Activated CD4-positive, alpha-beta T cell treated with anti-CD3 and anti-CD28 coated beads, Interleukin-2, amount 50 U/mL, for 16 hours (primary cell): ENCODE measurements at places on chromosomes 1 and 21.

DNA sequence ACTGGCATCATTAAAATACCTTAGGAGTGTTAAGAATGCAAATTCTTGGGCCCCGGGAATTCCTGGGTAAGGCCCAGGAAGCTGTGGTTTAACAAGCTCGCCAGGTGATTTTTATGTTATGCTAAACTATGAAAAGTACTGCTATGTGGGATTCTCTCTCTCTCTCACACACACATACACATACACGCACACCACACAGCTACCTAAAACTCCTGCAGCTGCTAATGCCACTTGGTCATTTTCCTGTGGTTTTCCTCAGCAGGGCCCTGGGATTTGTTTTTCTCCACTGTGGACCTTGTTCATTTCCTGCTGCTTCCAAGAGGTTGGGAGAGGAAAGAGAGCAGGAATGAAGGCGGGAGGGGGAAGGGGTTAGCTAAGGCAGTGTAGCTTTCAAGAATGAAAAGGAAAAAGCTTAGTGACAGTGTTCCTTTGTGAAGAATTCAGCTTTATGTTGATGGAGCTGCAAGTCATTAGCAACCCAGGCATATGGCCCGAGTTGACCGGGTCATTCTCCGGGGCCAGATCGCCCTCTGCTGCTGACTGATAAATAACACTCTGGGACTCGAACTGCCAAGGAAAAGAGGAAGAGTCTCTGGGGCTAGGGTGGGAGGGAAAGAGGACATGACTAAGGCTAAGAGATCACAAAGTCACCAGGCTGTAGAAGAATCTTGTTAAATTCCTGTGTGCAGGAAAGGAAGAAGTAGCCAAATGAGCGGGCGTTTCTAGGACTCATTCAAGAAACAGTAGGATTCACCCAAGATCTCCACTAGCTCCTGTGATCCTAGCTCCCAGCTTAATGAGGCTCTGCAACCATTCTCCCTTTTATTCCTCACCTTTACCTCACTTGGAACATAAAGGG lies 30.5 kb upstream of the LRIG2 start:
- peak; percentile 54 for DNase-seq

- DNase-seq, result no peak
Measured at GRCh38 chr1:115006191-115006590, 23.4 kb upstream of the TSHB start.

- no peak for DNase-seq
Measured at GRCh38 chr1:173267453-173267945, 60.4 kb upstream of the TNFSF4 start.

- no peak for DNase-seq
Measured at GRCh38 chr1:177975588-177976495, 6.0 kb upstream of the SEC16B start.

GRCh38 chr1:218467101-218468072 lies 122.3 kb downstream of the TGFB2 start:
- no peak for DNase-seq

DNA sequence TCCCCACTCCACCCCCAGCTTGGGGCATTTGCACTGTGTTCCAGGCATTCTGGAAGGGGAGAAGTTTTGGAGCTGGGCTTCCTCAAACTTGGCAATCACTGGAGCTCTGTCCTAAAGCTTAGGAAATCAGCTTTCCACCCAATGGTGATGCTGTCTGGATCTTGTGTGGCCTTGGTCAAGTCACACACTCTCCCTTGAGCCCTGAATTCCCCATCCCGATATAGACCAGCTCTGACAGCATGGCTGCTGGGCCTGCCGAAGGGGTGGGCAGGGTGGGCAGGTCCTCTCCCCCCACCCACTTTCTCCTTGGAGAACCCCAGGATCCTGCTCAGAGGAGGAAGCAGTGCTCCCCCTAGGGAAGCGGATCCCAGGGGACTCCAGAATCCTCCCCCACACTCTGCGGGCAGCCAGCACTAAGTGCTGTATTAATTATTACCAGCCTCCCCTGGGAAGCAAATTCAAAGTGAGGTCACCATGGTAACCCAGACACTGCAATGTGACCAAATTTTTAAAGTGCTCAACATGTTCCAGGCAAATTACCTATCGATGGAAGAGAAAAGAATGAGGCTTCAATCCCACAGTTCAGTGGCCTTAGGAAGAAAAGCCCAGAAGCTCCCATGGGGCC lies 21.3 kb upstream of the LDLRAP1 start:
- DNase-seq, result no peak

DNA sequence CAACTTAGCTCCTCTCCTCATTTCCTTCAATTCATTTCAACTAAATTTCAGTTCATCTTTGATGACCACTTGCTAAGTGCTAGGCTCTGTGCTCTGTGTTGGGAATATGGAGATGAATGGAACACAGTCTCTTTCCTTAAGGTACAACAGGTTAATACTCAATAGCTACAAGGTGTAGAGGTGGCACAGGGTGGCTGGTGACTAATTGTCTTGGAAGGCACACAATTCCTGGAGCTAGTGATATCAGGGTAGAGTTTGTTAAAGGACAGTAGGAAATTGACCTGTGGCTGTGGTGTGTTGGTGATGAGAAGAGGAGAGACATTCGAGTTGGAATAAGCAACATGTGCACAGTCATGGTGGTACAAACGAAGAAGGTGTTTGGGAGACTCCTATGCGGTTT lies 124.9 kb downstream of the RUNX1 start:
- DNase-seq, result no peak

DNA sequence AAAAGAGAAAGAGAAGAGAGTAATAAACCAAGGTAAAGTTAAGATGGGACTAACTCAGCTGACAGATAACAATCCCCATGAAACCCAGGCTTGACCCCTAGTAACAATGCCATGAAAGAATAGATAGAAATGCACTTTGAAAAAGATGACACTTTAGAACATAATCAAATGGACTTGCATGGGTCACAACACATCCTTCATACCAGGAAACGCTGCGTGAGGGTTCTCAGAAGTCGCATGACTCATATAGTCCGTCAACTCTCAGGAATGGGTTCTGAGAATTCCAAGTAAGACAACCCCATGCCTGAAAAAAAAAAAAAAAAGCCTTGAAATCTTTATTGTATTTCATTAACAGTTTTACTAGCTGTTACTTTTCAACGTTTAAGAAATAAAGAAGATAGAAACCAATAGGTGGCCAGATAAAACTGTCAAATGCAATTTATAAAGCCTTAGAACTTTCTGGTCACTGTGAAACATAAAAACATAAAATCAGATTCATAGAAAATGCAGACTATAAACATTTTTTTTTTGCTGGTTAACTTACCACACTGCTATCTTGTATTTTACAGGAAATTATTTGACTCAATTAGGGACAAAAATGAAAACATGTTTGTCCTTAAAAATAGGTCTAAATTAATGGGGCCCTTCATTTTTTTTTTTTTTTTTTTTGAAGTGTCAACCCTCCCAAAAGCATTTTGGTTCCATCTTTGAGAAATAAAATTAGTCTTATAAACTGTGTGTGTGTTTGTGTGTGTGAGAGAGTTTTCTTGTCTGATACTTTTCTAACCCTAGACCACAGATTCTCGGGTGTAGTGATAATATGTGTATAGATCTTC lies 202.1 kb downstream of the NCAM2 start:
- peak; percentile 62 for DNase-seq

GRCh38 chr1:65904681-65905083 lies 112.0 kb downstream of the PDE4B start:
- DNase-seq, result no peak

DNA sequence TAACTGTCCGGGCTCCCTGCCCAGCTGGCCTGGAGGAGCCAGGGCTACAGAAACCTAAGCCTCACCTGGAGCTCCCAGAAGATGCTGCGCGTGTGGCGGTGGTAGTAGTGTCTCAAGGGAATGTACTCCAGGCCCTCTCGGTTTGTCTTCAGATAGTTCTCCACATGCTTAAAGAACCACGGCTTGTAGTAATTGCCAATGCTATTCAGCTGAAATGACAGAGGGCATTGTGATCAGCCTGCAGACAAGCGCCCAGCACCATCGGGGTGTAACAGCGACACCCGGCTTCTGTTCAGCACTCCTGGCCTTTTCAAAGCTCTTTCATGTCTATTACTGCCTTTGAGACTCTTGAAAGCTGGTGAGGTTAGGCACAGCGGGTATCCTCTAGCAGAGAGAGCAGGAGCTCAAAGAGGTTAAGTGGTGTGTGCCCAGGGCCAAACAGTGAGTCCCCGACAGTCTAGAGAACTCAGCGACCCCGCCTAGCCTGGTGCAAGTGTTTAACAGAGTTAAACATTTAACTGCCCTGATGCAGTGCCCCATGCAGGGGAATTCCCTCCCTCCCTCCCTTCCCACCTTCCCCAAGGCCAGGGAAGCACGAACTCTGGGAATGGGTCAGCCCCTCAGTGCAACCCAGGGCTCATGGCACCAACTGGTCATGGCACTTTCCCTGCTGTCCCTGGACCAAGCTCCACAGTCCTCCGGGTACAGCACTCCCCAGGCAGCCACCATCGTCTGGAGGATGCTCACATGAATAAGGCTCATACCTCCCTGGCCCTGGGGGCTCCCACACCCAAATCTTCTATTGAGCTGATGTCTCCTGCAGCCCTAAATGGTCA lies 21.5 kb downstream of the DHCR24 start:
- no peak for DNase-seq

GRCh38 chr1:62706985-62707743 lies 19.0 kb upstream of the DOCK7 start:
- DNase-seq, result no peak

DNA sequence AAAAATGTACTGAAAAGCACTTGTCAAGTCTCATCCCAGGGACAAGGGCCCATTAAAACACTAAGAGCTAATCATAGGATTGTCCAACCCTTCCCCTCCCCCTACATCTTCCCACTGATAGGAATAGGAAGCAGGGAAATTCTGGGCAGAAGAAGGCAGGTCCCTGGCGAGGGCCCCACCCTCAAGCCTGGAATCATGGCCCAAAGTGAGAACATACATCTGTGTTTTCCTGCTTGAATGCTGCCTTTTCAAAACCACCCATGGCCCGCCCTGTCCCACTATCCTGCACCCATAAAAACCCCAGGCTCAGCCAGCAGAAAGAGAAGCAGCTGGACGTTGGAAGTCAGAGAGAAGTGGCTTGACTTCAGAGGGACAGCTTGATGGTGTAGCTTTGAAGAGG lies 4.8 kb downstream of the DNAI4 start:
- DNase-seq, result no peak

- no peak for DNase-seq
Measured at GRCh38 chr1:159977364-159978106, 23.5 kb upstream of the SLAMF9 start.

- DNase-seq, result no peak
Measured at GRCh38 chr1:11307852-11308251, 34.9 kb downstream of the UBIAD1 start.

GRCh38 chr1:95230768-95231191 lies 3.2 kb upstream of the RWDD3 start:
- DNase-seq, result no peak

DNA sequence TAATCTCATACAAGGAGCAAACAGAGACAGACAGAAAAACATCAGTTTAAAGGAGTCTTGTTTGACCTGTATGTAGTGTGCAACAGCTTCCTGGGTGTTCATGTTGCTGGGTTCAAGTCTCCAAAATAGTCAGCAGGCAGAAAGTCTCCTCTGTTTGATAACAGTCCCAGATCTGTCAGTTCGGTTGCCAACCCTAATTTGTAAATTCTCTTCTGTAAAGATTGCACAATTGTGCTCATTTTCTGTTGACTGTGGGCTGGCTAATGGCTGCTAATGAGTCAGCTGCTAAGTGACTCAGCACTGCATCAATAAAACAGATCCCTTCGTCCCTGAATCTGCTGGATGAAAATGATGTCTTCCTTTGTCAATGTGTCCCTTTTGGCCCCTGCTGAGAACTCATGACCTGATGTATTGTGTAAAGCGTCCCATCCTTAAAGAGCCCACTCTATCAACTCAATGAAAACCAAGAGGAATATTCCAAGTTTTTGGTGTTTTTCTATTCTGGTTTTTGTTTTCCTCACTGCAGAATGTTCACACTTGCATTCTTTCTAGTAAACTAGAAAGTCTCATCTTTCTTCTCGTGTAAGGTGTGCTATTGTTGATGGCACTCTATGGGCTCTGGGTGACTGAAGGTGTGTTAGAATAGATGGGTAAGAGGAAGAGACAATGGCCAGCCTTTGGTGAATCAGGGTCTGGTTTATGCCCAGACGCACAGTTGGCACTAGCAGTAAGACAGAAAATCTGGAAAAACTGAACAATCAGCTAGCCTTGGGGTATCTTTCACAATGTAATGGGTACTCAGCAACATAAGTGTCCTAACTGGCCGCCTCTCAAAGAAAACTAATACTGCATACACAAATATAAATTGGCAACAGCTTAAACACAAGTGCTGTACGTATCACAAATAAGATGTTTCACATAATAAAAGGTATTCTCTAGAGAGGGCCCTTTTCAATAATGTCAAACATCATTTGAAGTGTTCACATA lies 75.1 kb upstream of the SIPA1L2 start:
- DNase-seq, result peak; percentile 44

DNA sequence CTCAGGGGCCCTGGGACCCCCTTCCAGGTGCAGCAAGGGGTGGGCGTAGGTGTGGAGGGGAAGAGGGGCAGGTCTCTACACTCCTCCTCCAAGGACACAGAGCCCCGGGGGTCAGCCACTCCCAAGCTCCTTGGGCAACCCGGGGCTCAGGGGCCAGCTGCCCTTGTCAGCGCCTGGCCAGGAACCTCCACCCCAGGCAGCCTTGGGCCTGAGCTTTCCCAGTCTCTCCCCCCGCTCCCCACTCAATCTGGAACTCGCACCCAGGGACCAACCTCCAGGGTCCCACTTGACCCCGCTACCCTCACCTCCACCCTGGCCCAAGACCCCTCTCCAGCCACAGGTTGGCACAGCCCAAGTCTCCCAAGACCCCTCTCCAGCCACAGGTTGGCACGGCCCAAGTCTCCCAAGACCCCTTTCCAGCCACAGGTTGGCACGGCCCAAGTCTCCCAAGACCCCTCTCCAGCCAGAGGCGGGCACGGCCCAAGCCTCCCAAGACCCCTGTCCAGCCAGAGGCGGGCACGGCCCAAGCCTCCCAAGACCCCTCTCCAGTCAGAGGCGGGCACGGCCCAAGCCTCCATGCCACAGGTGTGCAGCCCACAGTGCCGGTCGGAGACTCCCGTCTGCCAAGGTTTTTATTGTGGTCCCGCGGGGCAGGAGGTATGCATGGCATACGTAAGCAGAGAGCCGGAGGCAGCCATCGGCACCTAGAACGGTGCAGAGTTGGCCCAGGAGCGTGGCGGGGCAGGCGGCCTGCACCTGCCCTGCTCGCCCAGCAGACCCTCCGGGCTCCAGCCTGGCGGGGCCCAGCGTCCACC lies 3.0 kb downstream of the TNFRSF4 start:
- no peak for DNase-seq

- no peak for DNase-seq
Measured at GRCh38 chr1:8374356-8374755, 56.4 kb downstream of the SLC45A1 start.
